ENCODE measurements at places on chromosomes 1 and 21. TPM values are rescaled to one million over a fixed set of nuclear protein-coding genes. Genes with fewer than 3 reads are reported as not detected.

DNA sequence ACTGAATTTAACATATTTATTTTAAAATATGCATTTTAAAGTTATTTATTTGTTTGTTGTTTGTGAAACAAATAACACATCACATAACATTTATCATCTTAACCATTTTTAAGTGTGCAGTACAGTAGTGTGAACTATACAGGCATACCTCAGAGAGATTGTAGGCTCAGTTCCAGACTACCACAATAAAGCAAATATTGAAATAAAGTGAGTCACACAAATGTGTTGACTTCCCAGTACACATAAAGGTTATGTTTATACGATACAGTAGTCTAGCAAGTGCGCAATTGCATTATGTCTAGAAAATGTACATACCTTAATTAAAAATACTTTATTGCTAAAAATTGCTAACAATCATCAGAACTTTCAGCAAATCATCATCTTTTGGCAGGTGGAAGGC lies 739.4 kb upstream of the ADGRL4 start:
- H3K27me3 ChIP-seq = no peaks in the 10 kb centered on the region
- no peaks in the 10 kb centered on the region for H3K36me3 ChIP-seq
- H3K4me1 ChIP-seq = no peaks in the 10 kb centered on the region
- H3K4me3 ChIP-seq = no peak overlapping the region

DNA sequence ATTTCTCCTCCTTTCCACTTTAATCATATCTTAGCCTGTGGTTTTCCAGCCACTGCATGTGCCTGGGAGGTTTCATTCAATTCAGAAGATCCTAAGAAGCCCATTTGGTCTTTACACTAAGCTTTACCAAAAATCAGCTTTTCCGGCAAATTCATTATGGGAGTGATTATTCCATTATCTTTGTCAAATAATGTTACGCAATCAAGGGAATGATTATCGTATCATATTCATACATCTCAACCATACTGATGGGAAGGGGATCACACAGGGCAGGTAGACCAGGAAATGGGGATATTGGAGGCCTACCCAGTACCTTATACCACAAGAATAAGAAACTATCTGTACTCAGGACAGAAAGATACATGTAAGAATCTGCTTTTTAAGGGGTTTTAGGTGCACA lies 440.5 kb downstream of the GPATCH2 start:
- H3K4me1 ChIP-seq = no peaks in the 10 kb centered on the region
- H3K36me3 ChIP-seq = no peaks in the 10 kb centered on the region
- no peak overlapping the region for H3K4me3 ChIP-seq
- no peak overlapping the region for H3K27ac ChIP-seq

- H3K4me1 ChIP-seq = peaks cover 29% of the 10 kb centered on the region
- no peaks in the 10 kb centered on the region for H3K27me3 ChIP-seq
Measured at GRCh38 chr1:185483664-185484450, 166.8 kb upstream of the IVNS1ABP start.

- H3K27ac ChIP-seq = peak overlapping the region; percentile 93
- no peaks in the 10 kb centered on the region for H3K27me3 ChIP-seq
- peaks cover 41% of the 10 kb centered on the region for H3K4me1 ChIP-seq
- peak; percentile 60 for DNase-seq
Measured at GRCh38 chr1:42334240-42335049, 590 bp downstream of the FOXJ3 start.

GRCh38 chr1:109931189-109931731 lies 20.6 kb downstream of the CSF1 start:
- peaks cover 4% of the 10 kb centered on the region for H3K36me3 ChIP-seq
- peak overlapping the region; percentile 86 for H3K27ac ChIP-seq
- peak; percentile 88 for DNase-seq
- no peak overlapping the region for H3K4me3 ChIP-seq

PCSK9 gene
- 0.04 TPM for polyA plus RNA-seq

SLC9A1 gene
- polyA plus RNA-seq = 9.4 TPM

RIMKLA gene
- 3.4 TPM for polyA plus RNA-seq

BRDT gene
- not detected for polyA plus RNA-seq

SDE2 gene
- polyA plus RNA-seq = 12.8 TPM
